Esophagus squamous epithelium (tissue), 5 donors: ENCODE measurements at places on chromosomes 6 and 20.
A peak's percentile ranks its signal among the peaks of the same experiment; 100 is the strongest.

DNA sequence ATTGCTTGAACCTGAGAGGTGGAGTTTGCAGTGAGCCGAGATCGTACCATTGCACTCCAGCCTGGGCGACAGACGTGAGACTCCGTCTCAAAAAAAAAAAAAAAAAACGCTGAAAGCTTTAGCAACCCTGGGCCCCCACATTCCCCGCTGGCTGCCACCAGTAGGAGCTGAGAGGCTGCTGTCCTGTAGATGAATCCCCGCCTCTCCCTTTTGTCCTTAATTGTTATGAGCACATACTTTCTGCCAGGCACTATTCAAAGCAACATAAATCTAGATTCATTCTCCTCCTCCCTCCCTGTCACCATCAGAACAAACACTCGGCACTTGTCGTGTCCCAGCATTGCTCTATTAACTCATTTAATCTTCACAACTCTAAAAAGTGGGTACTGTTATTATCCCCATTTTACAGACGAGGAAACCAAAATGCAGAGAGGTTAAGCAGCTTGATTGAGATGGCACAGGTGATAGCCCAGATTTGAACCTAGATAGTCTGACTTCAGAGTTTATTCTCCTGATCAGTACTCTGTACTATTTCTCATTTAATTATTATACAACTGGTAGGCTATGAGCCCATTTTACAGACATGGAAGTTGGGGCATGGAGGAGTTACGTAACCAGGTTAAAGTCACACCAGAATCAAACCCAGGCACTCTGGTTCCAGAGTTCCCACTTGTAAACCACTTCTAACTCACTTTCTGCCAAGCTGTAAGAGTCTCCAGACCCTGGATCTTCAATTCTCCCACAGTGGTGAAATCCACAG is 97.4 kb downstream of the EYA2 start:
- no peak for DNase-seq

GRCh38 chr20:2386516-2387179 is 5.9 kb downstream of the TGM6 start:
- no peak for DNase-seq

DNA sequence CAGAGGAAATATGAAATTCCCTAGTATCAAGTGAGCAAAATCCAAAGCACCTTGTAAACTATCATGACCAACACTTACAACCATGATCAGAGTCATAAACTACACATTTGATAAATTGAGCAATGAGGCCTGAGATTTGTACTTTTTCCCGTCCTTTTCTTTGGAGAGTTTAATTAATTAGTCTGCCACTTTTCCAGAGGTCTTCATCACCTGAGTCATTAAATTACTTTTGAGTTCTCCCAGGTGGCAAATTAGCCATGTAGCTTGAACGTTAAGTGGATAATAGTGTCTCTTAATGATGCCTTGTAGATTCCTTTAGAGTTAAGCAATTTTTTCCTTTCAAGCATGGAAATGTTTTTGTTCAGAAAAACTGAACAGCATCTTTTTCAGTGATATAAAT is 75.6 kb downstream of the RNF217 start:
- DNase-seq: no peak

GRCh38 chr20:50790651-50791277 is 4.1 kb upstream of the BCAS4 start:
- DNase-seq: peak; percentile 32

GRCh38 chr6:169048865-169049205 is 204.8 kb downstream of the THBS2 start:
- DNase-seq: no peak
